ENCODE measurements at places on chromosomes 16 and 17.

DNA sequence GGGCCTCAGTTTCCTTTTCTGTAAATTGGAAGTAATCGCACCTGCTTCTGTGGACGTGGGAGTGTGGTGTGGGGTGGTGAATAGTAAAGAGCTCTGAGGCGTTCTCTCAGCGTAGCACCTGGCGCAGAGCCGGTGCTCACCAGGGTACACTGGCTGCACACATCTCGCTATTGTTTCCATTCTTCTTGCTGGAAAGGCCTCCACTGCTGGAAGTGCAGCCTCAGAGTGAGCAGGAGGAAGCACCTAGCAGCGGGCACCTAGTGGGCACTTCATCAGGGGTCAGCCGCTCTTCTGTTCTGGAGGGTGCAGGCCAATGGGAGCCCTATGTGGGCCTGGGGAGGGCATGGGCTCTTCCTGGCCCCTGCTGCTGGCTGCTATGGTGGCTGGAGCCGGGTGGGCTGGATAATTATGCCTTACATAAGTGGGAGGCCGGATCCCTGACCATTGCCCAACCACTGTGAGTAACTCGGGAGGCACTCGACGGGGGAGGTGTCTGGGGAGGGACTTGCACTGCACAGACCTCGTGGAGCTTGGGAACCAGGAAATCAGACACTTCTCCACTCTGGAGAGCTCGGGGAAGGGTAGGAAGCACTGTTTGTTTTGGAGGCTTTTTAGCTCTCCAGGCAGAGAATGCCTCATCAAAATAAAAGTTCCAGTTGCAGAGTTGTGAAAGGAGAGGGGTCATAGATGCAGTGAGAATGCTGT, 1.7 kb downstream of the MAP2K3 start:
- DNase-seq: peak; percentile 91

DNA sequence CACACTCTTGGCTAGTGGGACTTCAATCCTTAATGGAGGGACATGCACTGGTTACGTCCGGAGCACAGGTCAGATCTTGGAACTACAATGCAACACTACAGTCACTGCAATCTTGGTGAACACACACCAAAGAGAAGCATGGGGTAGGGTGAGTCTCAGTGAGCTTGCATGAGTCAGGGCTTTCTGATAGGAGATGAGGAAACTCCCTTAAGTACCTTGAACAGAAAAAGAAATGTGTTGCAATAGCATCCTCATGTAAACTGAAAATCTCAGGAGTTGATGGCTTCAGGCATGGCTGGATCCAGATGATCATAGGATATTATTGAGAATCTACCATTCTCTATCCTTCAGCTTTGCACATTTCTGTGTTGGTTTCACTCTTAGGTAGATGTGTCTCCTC, 54.1 kb downstream of the CES1 start:
- DNase-seq: no peak

- DNase-seq: no peak
Observed at GRCh38 chr16:27107185-27107592, 40.5 kb downstream of the C16orf82 start.

DNA sequence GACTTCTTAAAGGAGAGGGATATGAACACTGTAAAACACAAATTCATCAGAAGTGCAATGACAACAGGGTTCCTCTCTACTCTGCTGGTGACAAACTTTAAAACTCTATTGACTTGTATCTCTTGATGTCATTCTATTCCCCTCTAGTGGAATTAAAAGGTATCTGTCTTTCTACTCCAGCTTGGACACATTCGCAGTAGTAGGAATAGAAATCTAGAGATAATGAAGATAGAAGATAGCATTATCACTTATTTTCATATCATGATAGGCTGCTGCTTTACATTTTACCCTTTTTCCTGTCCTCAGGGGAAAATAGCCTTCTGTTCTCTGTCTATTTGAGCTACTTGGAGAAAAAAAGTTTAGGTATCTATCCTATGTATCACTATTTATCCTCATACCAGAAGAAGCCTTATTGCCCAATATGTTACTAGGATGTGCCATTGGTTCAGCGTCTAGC, 209.6 kb upstream of the CACNG5 start:
- no peak for DNase-seq

- DNase-seq: no peak
Observed at GRCh38 chr16:69329369-69330285, 761 bp downstream of the PDF start.
